ENCODE measurements at places on chromosomes 16 and 17. TPM values are rescaled to one million over a fixed set of nuclear protein-coding genes. Genes with fewer than 3 reads are reported as not detected.

The SOCS1 gene
- 0.13 TPM for polyA plus RNA-seq

The CCL13 gene
- polyA plus RNA-seq = not detected

The MRPL12 gene
- polyA plus RNA-seq = 57.0 TPM

The KCNJ18 gene
- polyA plus RNA-seq = not detected

The MARCHF10 gene
- polyA plus RNA-seq = not detected

The ABCA6 gene
- polyA plus RNA-seq = 0.76 TPM

The MAP2K6 gene
- polyA plus RNA-seq = 5.9 TPM

The SMYD4 gene
- 3.2 TPM for polyA plus RNA-seq

The ANKRD13B gene
- not detected for polyA plus RNA-seq

The TLCD2 gene
- polyA plus RNA-seq = not detected

The FBXW10B gene
- polyA plus RNA-seq = not detected

DNA sequence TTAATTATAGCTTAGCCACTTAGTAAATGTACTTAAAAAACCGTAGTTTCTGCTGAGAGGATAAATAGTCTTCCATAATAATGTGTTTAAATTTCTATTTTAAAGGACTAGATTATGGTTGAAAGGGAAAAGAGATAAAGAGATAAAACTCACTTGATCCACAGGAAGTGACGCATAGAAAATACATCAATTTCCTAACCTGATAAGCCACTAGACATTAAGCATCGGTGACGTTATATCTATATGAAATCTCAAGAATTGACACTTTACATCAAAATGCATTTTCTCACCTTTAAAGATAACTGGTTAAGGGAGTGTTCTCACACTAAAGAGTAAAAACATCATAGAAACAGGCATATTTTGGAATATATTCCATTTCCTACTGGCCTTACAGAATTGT is 5.8 kb downstream of the FBXO47 start:
- H3K36me3 ChIP-seq = no peaks in the 10 kb centered on the region
- no peak overlapping the region for H3K4me3 ChIP-seq
- H3K4me1 ChIP-seq = no peaks in the 10 kb centered on the region
- no peak for DNase-seq
- H3K27ac ChIP-seq = no peak overlapping the region
- no peaks in the 10 kb centered on the region for H3K27me3 ChIP-seq

- no peaks in the 10 kb centered on the region for H3K36me3 ChIP-seq
- H3K27me3 ChIP-seq = no peaks in the 10 kb centered on the region
- H3K4me3 ChIP-seq = no peak overlapping the region
- no peaks in the 10 kb centered on the region for H3K4me1 ChIP-seq
- no peak for DNase-seq
These were observed 16.0 kb upstream of the CDRT4 start for GRCh38 chr17:15483431-15483830.

DNA sequence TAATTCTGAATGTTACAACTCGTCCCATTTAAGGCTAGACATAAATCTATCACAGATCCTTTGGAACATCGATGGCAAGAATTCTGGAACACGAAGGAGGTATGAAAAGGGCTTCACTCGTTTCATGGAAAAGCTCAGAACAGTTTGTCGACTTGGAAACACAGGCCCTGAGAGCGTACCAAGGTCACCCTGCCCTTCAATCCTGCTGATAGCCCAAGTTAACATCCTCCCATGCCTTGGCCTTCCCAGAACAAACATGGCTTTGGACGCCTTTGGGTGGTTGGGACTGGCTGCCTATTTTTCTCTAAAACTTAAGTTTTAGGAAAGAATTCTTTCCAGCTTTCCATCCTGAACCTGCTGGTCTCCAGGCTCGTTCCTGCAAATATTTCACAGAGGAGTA is 396.1 kb downstream of the MAF start:
- H3K4me3 ChIP-seq = no peak overlapping the region
- no peaks in the 10 kb centered on the region for H3K36me3 ChIP-seq
- no peak overlapping the region for H3K27ac ChIP-seq
- no peak for DNase-seq

GRCh38 chr16:31052114-31052513 is 18.8 kb downstream of the STX4 start:
- no peaks in the 10 kb centered on the region for H3K36me3 ChIP-seq
- DNase-seq = peak; percentile 77
- peaks cover 17% of the 10 kb centered on the region for H3K4me1 ChIP-seq
- H3K27me3 ChIP-seq = no peaks in the 10 kb centered on the region

DNA sequence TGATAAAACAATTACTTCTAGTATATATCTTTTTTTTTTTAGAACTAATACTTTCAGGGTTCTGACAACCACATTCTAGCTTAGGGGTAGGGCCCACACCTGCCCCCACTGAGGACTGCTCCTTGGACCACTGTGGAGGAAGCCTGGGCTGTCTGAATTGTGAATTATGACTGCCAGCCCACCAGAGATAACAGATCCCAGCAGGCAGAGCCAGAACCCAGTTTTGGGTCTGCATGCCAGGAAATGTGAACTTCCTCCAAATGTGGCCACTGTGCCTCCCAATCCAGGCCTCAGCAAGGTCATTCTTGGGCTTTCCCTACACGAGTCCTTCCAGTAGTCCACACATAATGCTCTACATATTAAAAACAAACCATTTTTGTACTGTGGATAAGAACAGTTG is 15.9 kb downstream of the VEZF1 start:
- H3K36me3 ChIP-seq = peaks cover 47% of the 10 kb centered on the region
- no peak for DNase-seq
- H3K27me3 ChIP-seq = no peaks in the 10 kb centered on the region
- H3K4me1 ChIP-seq = no peaks in the 10 kb centered on the region
- no peak overlapping the region for H3K27ac ChIP-seq

DNA sequence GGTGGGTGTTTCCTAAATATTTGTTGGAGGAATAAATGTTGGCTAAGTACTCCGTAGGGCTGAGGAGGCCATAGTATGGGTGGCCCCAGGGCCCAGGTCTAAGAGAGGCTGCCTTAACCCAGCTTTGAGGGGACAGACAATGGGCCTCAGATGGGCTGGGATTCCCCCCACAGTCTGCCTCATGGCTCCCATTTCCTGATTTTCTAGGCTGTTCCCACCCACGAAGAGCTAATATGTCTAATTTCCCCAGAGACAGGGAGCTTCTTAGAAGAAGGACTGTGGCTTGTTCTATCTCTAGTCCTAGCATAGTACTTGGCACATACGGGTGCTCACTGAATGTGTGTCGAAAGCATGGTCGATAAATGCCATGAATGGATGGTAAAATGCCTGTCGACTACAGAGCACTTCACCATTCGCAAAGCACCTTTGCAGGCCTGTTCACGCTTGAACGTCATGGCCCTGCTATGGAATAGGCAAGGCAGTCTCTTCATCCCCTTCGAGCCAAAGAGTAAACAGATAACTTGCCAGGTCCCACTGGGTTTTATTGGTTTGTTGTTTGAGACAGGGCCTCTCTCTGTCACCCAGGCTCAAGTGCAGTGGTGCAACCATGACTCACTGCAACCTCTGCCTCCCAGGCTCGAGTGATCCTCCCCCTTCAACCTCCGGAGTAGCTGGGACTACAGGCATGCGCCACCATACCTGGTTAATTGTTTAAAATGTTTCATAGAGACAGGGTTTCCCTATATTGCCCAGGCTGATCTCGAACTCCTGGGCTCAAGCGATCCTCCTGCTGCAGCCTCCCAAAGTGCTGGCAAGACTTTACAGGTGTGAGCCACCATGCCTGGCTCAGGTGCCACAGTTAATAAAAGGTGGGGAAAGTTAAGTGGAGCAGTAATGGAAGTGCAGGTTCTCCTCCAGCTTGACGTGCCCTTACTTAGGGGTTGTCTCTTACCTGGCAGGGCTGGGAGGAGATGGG is 9.7 kb downstream of the CHAD start:
- H3K4me1 ChIP-seq = no peaks in the 10 kb centered on the region
- no peaks in the 10 kb centered on the region for H3K36me3 ChIP-seq
- no peaks in the 10 kb centered on the region for H3K27me3 ChIP-seq
- H3K4me3 ChIP-seq = no peak overlapping the region
- no peak for DNase-seq
- no peak overlapping the region for H3K27ac ChIP-seq

- H3K4me1 ChIP-seq = peaks cover 16% of the 10 kb centered on the region
- peak overlapping the region; percentile 92 for H3K27ac ChIP-seq
- no peaks in the 10 kb centered on the region for H3K27me3 ChIP-seq
- peak overlapping the region; percentile 76 for H3K4me3 ChIP-seq
These were observed 1.1 kb upstream of the NME2 start for GRCh38 chr17:51164911-51165679.

DNA sequence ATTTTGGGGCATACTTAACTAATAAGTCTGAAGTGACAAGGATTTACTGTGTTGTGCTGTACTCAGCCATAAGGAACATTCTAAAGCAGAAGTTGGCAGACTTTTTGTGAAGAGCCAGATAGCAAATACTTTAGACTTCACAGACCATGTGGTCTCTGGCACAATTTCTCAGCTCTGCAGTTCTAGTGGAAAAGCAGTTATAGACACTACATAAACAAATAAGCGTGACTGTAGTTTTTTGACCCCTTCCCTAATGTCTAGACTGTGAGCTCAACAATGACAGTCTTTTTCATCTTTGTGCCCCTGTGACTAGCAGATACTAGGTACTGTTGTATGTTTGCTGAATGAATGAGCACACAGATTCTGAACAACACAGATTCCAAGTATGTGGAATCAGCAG is 4.9 kb downstream of the RPAIN start:
- no peaks in the 10 kb centered on the region for H3K27me3 ChIP-seq
- H3K27ac ChIP-seq = no peak overlapping the region

DNA sequence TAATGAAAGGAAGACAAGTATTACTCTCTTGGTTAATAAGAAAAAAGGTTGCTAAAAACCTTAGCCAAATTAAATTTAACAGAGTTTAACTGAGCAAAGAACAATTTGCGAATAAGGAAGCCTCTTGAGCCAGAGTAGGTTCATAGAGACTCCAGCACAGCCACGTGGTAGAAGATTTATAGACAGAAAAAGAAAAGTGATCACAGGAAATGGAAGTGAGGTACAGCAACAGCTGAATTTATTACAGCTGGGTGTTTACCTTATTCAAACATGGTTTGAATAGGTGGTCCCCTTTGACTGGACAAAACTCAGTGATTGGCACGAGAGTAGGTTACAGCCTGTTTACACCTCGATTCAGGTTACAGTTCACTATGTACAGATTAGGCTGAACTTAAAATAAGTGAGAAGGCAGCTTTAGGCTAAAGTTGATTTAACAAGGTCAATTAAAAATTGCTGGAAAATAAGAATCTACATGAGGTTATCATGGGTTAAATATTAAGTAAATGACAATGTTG is 3.3 kb upstream of the CCL15 start:
- no peaks in the 10 kb centered on the region for H3K4me1 ChIP-seq
- H3K27ac ChIP-seq = no peak overlapping the region
- no peak overlapping the region for H3K4me3 ChIP-seq
- no peaks in the 10 kb centered on the region for H3K36me3 ChIP-seq
- DNase-seq = no peak

GRCh38 chr17:54906683-54907082 is 6.0 kb downstream of the TOM1L1 start:
- no peaks in the 10 kb centered on the region for H3K36me3 ChIP-seq
- DNase-seq = no peak
- no peaks in the 10 kb centered on the region for H3K4me1 ChIP-seq
- no peaks in the 10 kb centered on the region for H3K27me3 ChIP-seq
- H3K27ac ChIP-seq = no peak overlapping the region

DNA sequence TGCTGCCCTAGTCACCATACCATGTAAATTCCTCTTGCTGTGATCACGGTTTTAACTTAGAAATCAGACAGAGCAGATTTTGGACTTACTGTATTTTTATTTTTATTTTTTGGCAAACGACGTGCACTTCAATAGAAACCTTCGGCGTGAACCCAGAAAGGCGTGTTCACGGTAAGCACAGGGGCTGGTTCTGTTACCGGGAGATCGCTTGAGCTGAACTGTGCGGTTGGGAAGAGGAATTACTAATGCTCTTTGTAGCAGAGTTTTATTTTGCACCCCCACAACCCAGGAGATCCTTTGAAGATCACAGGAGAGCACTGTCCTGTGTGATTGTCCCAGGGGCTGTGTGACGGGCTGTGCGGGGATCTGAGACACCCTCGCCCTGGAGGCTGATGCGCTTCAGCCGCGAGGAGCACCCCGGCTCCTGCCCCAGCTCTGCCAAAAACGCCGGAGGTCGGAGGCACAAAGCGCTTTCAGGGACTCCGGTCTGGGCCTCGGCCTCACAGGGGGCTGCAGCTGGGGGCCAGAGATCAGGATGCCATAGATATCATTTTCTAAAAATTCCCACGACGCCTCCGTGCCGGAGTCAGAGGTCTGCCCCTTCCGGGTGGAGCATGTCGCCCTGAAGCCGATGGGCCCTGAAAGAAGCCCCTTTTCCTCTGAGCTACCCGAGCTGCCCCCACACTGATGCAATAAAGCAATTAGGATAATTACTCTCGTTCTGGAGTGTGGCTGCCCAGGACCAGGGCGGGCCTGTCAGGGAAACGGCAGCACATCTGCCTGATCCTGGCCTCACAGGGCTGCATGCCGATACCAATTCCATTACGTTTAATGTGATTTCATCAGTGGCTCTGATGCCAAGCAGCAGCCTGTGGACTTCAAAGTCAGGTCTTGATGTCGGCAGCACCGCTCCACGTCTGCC is 71.8 kb downstream of the LMF1 start:
- no peak for DNase-seq
- no peaks in the 10 kb centered on the region for H3K4me1 ChIP-seq
- no peak overlapping the region for H3K4me3 ChIP-seq
- H3K36me3 ChIP-seq = no peaks in the 10 kb centered on the region
- H3K27ac ChIP-seq = no peak overlapping the region

GRCh38 chr17:4405038-4405669 is 28.6 kb upstream of the SPNS3 start:
- no peaks in the 10 kb centered on the region for H3K36me3 ChIP-seq
- no peaks in the 10 kb centered on the region for H3K27me3 ChIP-seq
- no peak overlapping the region for H3K27ac ChIP-seq
- no peak overlapping the region for H3K4me3 ChIP-seq
- DNase-seq = no peak

GRCh38 chr16:22614271-22614947 is 103.7 kb downstream of the NPIPB5 start:
- H3K36me3 ChIP-seq = no peaks in the 10 kb centered on the region
- H3K27me3 ChIP-seq = peaks cover 2% of the 10 kb centered on the region
- H3K4me3 ChIP-seq = no peak overlapping the region

DNA sequence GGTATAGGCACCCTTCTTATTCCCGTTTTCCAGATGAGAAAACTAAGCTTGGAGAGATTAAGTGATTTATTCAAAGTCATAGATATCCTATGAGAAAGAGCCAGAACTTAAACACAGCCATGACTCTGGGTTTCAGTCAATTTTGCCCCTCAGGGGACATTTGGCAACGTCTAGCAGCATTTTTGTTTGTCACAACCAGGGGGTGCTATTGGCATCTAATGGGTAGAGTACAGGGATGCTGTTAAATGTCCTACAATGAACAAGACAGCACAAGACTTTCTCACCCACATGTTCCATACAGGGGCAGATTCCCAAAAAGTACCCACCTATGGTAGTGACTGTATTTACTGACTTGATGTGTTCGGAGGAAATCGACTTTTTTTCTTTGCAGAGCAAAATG is 4.8 kb upstream of the SHISA9 start:
- peaks cover 27% of the 10 kb centered on the region for H3K27me3 ChIP-seq
- H3K36me3 ChIP-seq = no peaks in the 10 kb centered on the region

- no peaks in the 10 kb centered on the region for H3K4me1 ChIP-seq
- no peak overlapping the region for H3K27ac ChIP-seq
- H3K4me3 ChIP-seq = no peak overlapping the region
- H3K27me3 ChIP-seq = no peaks in the 10 kb centered on the region
- no peaks in the 10 kb centered on the region for H3K36me3 ChIP-seq
These were observed 93.2 kb downstream of the C17orf67 start for GRCh38 chr17:56740481-56740880.

- H3K27me3 ChIP-seq = no peaks in the 10 kb centered on the region
- H3K36me3 ChIP-seq = no peaks in the 10 kb centered on the region
- no peak for DNase-seq
- no peak overlapping the region for H3K4me3 ChIP-seq
These were observed 213.5 kb downstream of the TMEM114 start for GRCh38 chr16:8376858-8377257.

GRCh38 chr17:76134911-76135809 is 5.9 kb downstream of the FOXJ1 start:
- peaks cover 24% of the 10 kb centered on the region for H3K27me3 ChIP-seq
- DNase-seq = no peak
- no peak overlapping the region for H3K27ac ChIP-seq
- peaks cover 12% of the 10 kb centered on the region for H3K4me1 ChIP-seq

Measured in CD14-positive monocyte (primary cell).